SJSA1 (cell line): ENCODE measurements at places on chromosomes 1 and 21.

- no peak for DNase-seq
Observed at GRCh38 chr1:1230656-1231399, 973 bp downstream of the SDF4 start.

- DNase-seq, result no peak
Observed at GRCh38 chr1:158942490-158942889, 11.1 kb downstream of the PYHIN1 start.

DNA sequence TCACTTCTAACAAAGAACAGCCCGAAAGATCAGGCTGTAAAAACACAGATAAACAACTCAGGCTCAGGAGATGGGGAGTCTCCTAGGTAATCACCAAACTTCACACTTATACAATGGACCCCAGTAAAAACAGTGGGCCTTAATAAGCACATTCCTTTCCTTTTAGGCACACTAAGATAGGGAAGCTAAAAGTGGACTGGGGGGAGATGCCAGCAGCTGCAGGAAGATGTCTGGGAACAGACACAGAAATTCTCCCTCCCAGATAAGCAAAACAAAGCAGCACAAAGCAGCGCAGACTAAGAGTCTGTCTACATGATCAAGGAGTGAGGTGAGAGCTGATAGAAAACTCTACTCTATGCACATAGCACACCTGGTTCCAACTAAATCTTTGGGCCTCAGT, 29.0 kb upstream of the CTBS start:
- peak; percentile 49 for DNase-seq

DNA sequence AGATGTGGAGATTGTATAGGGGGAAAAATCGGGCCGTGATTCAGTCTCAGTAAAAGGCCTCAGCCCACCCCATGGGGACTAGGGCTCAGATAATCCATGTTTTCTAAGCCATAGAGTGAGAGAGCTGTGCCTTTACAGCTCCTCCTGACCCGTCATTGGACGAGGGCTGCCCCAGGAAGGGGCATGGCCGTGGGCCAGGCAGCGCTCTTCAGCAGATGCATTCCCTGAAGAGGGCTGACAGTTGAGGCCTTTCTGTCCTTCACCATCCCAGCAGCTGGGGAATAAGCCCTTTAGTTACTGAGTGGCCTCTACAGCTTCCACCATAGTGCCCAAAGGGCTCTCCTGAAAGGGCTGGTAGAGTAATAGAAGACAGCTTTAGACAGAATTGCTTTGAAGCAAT, 57.2 kb downstream of the ST3GAL3 start:
- DNase-seq, result no peak

DNA sequence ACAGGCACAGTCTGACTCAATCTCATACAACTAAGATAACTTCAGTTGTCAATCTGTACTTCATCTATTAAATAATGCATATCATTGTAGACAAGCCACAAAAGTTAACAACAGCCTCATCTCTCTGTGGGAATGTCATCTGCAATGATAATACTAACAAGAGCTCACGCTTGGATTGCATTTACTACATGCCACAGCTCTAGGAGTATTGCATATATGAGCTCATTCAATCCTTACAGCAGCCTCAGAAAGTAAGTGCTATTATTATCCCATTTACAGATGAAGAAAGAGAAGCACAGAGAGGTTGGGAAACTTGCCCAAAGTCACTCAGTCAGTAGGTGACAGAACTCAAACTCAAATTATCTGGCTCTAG, 105.7 kb upstream of the GUCA2B start:
- no peak for DNase-seq
